ENCODE measurements at places on chromosomes 1 and 21.
A peak's percentile ranks its signal among the peaks of the same experiment; 100 is the strongest.

DNA sequence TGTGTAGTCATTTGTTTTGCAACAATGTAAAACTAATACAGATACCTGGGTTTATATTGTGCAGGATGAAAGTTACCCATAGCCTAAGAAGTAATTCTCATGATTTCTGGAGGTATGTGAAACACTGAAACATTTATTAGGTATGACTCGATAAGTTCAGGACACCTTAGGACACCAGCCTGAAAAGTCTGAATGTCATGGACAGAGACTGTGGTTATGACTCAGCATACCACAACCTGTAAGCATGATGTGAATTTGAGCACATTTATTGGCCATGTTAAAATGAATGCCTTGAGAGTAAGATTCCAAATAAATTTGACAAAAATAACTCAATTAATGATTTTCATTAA is 1471.7 kb upstream of the B3GALT2 start:
- no peak for DNase-seq

- no peak for DNase-seq
These were observed 26.6 kb downstream of the TMEM51 start for GRCh38 chr1:15180189-15180588.

DNA sequence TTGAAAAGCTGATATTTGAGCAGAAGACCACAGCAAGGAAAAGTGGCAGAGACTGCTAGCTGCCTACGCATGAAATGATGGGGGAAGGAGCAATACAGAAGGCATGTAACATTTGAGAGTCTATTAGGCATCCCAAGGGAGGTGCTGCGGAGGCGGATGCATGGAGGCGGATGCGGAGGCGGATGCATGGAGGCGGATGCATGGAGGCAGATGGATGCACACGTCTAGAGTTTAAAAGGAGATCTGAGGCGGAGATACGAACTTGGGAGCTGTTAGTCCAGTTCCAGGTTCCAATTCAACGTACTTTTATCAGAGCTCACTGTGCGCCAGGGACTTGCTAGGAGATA is 744 bp upstream of the DDX20 start:
- DNase-seq, result no peak

DNA sequence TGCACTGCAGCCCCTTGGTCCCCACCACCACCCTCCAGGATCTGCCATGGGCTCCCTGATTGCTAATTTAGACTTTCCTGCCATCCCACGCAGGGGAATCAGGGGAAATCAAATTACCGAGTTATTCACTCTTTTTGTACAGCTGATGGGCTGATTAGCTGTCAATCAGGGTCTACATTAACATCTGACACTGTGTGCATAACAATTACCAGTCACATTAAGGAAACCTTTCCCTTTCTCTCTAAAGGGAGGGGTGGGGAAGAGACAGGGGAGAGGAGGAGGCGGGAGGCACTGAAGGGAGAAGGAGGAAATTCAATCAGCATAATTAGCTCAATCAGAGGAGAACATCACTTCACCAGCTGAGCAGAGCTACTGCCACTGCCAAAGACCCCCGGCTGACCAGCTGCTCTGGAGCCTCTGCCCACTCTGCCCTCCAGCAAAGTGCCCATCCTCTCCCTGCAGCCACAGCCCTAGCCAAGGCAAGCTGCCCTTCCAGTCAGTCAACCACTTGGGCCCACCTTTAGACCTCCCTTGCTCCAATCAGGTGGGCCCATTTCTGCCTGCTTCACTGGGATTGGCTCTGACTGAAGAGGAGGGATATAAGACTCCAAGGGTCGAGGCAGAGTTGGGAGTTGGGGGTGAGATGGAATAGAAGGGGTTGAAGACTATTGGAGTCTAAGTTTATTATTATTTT is 199.3 kb upstream of the ZC3H12A start:
- DNase-seq, result no peak

DNA sequence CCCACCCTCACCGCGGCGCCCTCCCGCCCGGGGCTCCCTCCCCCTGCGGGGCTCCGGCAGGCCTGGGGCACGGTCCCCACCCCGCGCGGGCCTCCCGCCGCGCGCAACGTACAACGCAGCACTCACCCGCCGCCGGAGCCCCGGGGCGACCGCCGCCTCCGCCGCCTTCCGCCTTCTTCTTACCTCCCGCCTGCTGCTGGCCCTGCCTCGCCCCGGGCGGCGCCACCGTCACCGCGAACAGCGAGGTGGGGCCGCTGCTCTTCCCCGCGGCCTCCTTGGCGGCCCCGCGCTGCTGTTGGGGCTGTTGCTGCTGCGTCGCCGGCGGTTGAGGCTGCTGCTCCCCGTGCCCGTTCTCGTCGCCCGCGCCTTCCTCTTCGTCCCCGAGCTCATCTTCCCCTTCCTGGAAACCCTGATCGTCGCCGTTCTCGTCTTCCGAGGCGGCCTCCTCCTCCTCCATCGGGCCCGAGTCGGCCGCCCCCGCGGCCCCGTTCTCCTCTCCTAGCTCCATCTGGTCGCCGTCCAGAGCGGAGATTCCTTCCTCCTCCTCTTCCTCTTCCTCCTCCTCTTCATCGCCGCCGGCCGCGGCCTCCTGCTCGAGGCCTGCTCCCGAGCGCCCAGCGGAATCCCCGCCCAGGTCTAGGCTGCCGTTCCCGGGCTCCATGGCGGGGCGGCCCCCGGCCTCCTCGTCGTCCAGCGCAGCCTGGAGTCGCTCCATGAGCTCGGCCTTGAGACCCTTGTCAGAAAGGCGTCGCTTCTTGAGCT is 671 bp downstream of the HNRNPU start:
- peak; percentile 11 for DNase-seq

DNA sequence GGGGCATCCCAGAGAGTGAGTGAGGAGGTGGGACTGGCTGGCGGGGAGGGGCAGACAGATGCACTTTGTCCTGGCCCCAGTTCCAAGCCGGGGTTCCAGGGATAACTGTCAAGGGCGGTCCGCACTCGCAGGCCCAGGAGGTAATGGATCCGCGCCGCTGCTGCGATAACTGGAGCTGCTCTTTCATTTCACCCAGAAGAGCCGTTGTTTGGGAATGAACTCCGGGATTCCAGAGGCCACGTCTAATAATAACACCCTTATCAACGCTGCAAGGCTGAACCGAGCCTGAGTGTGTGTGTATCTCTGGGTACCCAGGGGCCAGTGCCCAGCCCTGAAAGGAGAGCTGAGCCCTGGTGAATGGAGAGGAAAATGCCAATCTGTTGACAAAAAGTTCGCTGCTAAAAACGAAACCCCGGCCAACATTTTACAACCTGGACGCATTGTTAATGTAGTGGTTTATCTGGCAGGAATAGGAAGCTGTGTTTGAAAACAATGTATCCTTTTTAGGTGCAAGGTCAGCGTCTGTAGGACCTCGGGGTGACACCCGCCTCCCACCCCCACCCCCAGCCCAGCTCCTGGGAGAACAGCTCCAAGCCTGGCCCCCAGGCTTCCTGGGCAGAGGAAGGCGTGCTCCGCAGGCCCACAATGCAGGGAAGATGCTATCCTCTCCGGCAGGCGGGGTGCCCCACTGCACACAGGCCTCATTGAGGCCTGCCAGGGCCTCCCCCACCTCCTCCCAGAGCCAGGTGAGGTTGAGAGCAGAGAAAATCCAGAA is 119.7 kb downstream of the PROX1 start:
- no peak for DNase-seq

DNA sequence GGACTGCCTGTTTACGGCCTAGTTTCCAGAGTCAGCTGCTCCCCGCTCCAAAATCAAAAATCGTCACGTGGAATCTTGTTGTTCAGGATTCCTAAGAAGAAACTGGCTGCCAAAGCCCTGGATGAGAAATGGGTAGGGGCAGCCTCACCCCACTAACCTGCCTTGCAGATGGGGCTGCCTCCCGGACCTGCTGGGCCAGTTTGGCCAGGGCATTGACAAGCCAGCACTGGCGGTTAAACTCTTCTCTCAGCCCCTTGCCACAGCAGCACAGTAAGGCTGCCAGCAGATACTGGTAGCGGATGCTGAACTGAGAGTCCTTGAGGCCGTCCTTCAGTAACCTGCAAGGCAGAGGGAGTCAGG is 31.6 kb upstream of the PPP1R15B start:
- no peak for DNase-seq

GRCh38 chr1:56472860-56473259 is 106.5 kb downstream of the PLPP3 start:
- no peak for DNase-seq

- no peak for DNase-seq
These were observed 409.1 kb downstream of the RWDD3 start for GRCh38 chr1:95643071-95643470.

DNA sequence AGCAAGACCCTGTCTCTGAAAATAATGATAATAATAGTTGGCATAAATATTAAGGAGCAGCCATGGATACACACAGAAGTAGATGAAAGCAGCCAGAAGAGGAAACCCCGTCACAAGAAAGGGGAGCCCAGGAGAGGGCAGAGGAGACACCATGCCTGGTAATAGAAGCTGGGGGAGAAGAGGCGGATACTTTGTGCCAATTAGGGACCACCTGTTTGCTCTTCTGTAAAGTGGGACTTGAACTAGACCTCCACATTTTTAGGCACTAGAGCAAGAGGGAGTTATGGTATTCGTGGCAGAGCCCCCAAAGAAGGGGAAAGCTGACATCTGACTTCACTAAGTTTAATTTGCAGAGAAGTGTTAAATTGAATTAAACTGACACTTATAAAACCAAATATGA is 12.5 kb downstream of the CELA2B start:
- DNase-seq, result no peak

- no peak for DNase-seq
These were observed at the start of gene B3GALT6 for GRCh38 chr1:1232208-1232795. TSS of gene B3GALT6 (plus strand) at chr1:1232237. CDS start at chr1:1232279, 42 bp downstream.

DNA sequence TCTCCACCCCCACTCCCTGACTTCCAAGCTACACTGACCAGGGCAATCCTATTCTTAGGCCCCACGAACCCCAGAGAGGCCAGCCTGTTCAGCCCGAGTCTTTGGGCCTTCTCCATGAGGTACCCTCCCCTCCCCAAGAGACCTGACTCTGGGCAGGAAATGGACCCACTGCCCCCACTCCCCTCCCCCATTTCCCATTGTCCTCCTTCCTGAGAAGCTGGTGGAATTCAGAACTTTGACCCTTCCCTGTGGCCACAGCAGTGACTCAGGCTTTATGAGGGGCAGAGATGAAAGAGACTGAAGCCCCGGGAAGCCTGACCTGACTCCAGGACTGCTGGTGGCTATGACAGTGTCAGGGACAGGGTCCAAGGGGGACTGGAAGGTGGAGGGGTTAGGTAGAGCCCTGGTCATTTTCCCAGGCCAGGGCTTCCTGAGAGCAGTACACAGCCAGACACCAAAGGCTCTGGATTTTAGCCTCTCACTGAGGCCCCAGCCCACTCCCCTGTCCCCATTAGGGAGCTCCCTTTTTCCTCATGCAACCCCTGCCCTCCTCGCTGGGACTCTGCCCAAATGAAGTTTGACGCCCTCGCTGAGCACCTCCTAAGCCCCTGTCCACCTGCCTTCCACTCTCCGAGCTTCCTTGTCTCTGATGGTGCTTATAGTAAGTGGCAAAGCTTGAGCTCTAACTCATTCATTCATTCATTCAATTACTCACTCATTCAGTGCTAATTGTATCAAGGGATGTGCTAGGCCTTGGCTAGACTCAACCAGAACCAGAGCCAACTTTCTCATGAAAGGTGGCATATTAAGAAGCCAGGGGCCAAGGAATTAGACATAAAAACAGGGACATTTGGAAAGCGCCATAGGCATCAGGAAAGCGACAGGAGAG is 3.0 kb downstream of the CRYBG2 start:
- DNase-seq, result no peak

- no peak for DNase-seq
These were observed 102.1 kb downstream of the NRDC start for GRCh38 chr1:51776408-51776807.

DNA sequence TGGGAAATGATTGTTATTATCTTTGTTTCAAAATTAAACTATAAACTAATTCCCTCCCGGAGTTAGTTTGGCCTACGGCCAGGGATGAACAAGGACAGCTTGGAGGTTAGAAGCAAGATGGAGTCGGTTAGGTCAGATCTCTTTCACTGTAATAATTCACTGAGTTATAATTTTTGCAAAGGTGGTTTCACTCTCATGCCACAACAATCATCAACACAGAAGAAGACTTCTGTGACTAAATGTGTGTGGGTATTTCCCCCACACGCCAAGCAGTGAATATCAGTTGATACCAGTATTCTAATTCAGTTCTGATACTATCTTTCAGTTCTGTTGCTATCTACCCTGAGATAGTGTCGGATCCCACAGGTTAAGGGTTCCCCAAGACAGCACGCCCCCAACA is 215.1 kb downstream of the S1PR1 start:
- no peak for DNase-seq
